ENCODE measurements at places on chromosomes 7 and 10.

DNA sequence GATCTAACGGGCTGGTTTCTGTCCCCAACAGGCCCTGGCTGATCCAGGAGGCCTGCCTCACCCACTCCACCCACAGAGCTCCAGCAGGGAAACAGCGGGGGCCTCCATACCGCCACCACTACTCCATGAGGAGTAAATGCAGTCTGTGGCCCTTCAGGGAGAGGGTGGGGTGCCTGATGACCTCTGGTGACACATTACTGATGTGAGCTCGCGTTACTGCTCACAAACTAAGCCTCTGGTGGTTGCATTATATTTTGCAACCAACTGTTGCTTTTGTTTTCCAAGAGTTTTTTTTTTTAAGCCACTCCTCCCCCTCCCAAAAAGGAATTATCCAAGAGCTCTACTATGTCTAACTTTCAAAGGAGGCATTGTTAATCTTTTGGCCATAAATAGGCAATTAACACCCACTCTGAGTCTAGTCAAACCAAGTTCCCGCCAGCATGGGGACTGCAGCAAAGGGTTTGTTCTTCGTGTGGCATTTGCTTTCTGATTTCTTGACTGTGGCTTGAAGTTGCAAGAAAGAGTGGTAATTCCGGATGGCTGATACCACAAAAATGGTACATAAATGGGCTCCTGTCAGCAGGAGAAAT is 72.6 kb downstream of the FAM53B start:
- DNase-seq = no peak

GRCh38 chr7:38825721-38826440 is 83.1 kb downstream of the VPS41 start:
- DNase-seq = no peak

DNA sequence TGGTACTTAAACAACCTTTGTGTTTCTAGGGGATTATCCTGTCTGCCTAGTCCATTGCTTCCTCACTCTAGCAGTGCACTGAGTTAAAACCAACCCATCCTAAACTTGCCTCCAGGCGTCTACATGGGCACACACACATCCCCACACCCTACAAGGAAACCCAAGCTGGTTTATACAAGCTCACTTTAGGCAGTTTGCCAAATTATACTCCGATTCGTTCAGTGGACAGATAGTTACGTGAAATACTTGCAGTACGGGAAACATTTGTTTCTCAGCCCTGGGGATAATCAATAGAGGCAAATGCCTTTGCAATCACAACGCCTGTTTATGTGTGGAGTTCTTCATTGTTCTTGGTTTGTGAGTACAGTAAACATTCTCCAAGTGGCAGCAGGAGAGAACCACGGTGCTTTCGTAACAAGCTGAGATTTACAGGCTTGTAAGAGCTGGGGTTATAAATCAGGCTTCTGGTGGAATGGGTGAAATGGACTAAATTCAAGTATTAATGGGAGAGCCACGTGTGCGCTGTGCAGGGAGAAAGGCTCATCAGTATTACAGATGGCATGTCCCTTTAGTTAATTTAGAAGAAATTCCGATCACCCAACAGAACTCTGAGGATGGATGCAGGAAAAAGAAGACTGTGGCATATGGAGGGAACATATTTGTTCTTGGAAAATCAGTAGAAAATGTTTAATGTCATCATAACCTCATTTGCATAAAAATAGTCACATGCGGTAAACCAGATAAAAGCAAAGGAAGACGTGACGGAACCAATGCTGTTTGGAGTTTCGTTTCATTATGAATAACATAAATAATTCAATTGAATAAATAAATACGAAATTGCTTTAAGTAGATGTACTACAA is 217.1 kb downstream of the GALNT17 start:
- no peak for DNase-seq

DNA sequence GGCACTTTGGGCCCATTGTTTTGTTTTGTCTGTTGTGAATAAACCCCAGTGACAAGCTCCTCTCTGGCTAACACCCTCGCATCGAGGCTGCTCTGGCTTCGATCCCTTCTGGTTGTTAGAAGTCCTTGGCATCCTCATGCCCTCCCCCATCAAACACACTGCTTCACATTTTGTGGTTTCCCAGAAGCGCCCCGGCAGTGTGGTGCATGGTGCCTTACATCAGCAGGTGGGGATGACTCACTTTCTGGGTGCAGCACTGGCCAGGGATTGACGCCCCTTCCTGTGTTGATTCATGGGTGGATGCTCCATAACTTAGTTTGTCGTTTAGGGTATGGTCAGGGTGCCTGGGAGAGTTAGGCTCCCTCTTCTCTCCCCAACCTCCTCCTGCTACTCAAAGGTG is 51.4 kb downstream of the PLPP4 start:
- DNase-seq = no peak

DNA sequence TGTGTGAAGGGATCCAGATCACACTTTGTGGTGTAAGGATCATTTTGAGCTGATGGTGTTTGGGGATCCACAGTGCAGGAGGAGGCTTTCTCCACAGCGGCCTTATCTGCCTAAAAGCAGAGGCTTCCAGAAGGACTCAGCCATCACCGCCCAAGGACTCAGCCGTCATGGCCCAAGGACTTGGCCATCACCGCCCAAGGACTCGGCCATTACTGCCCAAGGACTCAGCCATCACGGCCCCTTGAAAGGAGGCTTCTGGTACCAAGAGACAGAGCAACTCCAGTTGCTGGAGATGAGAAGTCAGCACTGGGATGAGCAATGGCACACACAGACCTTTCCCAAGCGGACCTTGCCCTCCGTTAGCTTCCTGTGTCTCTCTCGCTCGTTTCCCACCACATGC is 6.0 kb upstream of the CFAP46 start:
- no peak for DNase-seq

GRCh38 chr7:143284591-143285469 is at the start of gene TMEM139:
Gene TMEM139, plus strand, starts transcription at chr7:143284958. Its CDS starts 1,000 bp downstream, at chr7:143285958.
- DNase-seq = no peak

All from T-helper 9 cell (primary cell).